GDM1 (cell line): ENCODE measurements at places on chromosomes 2 and 18.

DNA sequence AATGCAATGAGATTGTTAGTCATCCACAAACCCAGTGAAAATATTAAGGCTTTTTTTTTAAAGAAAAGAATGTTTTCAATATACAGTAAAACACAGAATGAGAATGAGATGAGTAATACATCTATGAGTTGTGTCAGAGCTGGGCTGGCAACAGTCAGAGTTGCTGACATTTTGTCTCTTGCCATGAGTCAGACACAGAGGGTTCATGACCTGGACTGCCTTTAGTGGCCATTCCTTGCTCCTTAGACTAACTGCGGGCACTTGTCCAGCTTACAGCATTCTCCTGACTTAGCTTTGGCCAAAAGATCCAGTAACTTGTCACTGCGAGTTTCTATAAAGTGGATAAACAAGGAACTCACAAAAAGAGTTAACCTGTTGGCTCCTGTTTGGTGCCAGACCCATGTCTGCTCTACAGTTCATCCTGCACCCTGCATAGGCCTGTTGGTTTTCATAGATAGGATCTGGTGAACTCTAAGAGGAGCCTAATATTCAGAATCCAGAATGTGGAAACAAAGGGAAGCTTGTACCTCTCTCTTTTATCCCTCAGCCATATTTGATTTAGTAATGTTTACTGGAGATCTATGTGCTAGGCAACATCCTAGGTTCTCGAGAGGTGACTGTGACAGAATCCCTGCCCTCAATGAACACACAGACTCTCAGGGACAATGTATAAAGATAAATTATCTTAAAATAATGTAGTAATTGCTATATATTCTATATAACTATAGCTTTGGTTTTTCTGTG is 391.5 kb upstream of the VWC2L start:
- DNase-seq: no peak

- no peak for DNase-seq
Measured at GRCh38 chr2:168033966-168034365, 213.4 kb downstream of the STK39 start.

DNA sequence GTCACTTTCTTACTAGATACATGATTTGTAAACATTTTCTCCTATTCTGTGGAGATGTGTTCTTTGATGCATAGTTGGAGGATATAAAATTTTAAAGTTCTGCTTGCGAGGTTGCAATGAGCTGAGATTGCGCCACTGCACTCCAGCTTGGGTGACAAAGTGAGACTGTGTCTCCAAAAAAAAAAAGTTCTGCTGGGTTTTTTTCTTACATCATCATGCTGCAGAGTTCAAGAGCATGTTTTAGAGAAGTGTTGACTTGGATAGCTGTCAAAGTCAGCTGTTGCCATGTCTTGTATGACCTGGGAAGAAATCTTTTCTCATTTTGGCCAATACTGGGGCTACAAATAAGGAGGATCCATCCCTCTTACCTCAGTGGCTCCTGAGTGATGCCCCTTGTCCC is 71.3 kb downstream of the UGGT1 start:
- DNase-seq: no peak

- no peak for DNase-seq
Measured at GRCh38 chr2:181553244-181553643, 96.1 kb downstream of the ITGA4 start.

GRCh38 chr2:61995065-61995464 is 89.6 kb downstream of the COMMD1 start:
- no peak for DNase-seq

GRCh38 chr2:65165558-65165957 is 35.7 kb upstream of the RAB1A start:
- DNase-seq: peak; percentile 39

DNA sequence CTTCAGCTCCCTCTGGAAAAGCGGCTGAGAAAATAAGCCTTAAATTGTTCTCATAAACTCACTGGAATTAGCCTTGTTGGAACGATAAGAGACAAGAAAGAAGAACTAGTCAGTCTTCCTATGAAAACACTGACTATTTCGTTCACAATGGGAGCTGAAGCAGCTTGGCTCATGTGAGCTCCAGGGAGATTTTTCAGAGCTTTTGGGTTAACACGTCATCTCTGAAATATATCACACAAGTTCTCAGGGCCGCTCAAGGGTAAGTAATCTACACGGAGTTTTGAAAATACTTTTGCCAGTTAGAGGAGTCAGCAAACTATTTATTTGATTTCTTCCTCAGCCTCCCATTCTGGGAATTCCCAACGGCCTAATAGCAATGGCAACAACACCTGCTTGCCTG is 316.2 kb upstream of the MGAT5 start:
- DNase-seq: no peak

DNA sequence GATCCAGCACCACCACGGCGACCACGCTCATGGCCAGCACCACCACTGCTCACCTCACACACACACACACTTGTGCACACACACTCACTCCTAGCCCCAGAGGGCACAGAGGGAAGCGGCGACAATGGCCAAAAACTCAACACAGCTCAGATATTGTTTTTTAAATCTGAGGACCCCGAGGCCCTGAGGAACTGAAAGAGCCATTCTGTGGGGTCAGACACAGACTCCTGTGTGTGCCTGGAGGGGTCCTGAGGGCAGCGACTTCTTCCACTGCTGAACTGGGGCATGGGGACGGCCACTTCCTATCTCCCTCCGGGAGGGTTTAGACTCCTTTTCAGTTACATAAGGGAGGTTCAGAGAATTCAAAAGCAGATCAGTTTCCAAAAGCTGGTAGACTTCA is 116.6 kb upstream of the PXDN start:
- no peak for DNase-seq

GRCh38 chr18:48889981-48890762 is 60.6 kb downstream of the SMAD7 start:
- no peak for DNase-seq

DNA sequence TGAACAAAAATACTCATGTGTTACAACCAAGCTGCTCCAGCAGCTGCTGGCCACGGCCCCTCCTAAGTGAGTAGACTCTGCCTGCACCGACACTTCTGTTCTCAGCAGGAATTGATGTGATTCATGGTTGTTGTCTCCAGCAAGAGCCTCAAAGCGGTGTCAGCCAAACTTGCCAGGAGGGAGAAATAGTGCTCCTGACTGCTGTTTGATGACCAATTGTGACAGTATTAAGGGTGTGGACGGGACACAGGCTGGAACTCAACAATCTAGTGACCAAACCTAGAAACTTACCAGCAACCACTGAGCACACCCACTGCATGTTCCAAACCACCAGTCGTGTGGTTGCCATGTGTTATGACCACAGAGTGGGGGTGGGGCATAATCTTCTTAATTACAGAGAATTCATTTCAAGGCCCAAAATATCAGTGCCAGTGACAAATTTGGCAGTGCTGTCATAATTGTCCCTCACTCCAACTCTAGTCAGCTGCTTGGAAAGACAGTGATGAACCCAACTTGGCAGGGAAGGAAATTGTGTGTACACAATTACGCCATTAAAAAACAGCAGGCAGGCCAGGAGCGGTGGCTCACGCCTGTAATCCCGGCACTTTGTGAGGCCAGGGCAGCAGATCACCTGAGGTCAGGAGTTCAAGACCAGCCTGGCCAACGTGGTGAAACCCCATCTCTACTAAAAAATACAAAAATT is 30.4 kb downstream of the FBLN7 start:
- no peak for DNase-seq

GRCh38 chr18:79597176-79597830 is 82.3 kb upstream of the CTDP1 start:
- DNase-seq: no peak

DNA sequence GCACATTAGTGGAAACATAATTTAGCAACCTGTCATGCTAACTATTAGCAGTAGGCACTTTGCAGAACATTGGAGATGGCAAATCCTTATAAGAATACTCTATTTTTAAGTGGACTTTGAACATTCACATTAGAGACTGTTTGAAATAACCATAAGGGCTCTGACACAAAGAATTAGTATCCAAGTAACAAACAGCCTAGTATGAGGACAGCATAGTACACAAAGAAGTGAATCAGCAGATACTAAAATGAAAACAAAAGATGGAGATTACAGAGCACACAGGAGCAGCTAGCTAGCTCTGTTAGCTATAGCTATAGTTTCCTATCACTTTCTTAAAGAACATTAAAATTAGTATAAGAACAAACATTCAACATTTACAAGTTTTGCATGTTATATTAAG is 256.3 kb upstream of the SPOPL start:
- DNase-seq: no peak

DNA sequence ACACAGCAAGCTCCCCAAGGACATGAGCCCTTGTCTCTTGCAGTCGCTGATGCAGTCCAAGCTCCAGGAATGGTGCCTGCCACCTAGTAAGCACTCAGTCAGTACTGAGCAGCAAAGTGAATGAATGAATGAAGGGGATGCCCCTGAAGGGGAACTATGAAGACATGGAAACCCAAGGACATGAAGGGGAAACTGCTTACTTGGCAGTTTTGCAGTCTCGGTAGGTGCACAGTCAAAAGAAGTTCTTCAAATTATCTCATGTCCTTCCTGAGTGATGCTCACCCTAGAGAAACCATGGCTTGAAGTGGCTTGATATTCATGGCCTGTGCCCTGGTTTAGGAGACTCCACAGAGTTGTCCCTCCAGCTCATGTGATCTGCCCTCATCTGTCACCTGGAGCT is 102.1 kb upstream of the DLX2 start:
- DNase-seq: no peak

DNA sequence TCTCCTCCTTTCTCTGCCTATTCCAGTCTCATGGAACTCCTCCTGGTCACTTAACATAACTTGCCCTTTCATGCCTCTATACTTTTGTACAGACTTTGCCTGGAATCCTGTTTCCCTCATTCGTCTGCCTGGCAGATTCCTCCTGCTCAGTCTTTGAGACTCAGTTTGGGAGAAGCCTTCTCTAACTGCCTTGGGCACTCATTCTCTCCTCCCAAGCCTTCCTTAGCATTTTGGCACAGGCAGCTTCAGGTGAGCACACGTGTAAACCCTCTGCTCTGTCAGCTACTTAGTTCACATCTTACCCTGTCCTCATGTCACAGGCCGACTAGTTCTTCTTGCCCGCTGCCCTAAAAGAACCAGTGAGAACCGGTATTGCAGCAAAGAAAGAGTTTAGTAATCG is 6.0 kb upstream of the FAM98A start:
- no peak for DNase-seq

DNA sequence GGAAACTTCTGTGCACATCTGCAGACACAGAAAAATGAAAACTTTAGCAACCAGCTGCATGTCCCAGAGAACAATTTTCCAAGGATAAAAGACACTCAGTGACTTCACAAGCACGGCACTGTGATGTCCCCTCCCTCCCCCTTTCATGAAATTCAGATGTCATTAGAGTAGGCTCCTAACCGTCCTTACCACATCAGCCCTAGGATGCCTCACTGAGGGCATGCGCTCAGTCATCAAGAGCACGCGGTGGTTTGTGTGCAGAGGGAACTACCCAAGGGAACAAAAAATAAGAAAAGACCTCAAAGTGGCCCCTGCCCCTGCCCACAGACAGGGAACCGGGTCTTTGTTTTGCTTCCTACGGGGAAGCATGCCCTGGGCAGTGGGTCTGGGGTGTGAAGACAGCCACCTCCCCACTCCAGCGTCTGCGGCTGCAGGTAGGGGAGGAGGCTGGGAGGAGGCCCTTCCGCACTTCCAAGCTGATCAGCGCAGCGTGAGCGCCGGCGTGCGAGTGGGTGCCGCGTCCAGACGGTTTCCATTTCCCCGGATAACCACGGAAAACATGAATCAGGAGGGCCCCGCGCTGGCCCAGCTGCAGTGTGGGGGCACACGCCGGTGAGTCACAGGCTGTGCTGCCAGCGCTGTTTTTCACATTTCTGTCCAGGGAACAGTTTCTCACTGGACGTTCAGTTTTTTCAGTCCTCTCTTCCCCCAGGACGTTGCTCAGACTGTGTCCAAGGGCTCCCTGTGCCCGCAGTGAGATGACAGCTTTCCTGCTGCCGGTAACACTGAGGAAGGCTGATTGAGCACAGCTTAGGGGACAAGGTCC is 70.6 kb downstream of the COPS8 start:
- DNase-seq: peak; percentile 5

DNA sequence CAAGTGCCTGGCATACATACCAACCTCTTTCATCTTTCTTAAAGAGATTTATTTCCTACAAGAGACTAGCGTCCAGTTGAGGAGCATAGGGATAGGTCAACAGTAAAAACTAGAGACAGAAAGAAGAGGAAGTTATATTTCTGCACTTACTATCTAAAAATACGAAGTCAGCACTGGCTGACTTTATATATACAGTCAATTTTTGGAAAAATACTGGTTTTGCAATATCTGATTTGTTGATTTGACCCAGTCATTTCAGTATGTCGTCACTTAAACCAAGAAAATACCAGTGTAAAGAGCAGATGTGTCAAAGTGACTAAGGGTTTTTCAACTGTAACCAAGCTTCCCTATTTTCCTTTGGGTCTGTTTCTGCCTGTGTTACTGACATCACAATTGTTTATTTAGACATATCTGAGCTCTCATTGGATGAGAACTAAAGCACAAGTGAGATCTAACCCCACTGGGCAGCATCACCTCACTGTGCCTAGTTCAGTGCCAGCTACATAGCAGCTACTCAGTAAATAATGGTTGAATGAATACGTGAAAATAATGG is 23.0 kb downstream of the CYTIP start:
- DNase-seq: peak; percentile 31

DNA sequence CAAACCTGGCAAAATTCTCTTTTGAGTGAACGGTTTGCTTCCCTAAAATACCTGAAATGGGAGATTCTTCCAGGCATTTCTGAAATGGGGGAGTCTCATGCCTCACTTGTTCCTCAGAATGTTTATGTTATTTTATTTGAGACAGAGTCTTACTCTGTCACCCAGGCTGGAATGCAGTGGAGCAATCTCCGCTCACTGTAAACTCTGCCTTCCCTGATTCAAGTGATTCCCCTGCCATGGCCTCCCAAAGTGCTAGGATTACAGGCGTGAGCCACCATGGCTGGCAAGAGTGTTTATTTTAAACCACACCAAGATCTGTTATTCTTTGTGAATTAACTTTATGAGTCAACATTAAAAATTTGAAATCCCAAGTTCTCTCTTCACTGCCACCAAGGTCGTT is 6.4 kb upstream of the FHL2 start:
- no peak for DNase-seq

DNA sequence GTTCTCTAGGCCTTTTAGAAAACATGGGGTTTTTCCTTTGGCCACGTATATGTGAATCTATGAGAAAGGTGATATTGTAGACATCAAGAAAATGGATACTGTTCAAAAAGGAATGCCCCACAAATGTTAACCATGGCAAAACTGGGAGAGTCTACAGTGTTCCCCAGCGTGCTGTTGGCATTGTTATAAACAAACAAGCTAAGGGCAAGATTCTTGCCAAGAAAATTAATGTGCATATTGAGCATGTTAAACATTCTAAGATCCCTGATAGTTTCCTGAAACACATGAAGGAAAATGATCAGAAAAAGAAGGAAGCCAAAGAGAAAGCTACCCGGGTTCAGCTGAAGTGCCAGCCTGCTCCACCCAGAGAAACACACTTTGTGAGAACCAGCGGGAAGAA is 64.9 kb downstream of the CYBRD1 start:
- no peak for DNase-seq

GRCh38 chr2:20052861-20053281 is 1.4 kb upstream of the LAPTM4A start:
- no peak for DNase-seq
